ENCODE measurements at places on chromosomes 6 and 20.

- DNase-seq: no peak
These were observed 39.6 kb upstream of the PRELID3B start for GRCh38 chr20:59082077-59082740.

- no peak for DNase-seq
These were observed 14.4 kb upstream of the CST7 start for GRCh38 chr20:24934716-24935115.

GRCh38 chr6:6007366-6008088 lies 802 bp upstream of the NRN1 start:
- no peak for DNase-seq

- no peak for DNase-seq
These were observed 89.0 kb downstream of the CDS2 start for GRCh38 chr20:5215672-5216304.

DNA sequence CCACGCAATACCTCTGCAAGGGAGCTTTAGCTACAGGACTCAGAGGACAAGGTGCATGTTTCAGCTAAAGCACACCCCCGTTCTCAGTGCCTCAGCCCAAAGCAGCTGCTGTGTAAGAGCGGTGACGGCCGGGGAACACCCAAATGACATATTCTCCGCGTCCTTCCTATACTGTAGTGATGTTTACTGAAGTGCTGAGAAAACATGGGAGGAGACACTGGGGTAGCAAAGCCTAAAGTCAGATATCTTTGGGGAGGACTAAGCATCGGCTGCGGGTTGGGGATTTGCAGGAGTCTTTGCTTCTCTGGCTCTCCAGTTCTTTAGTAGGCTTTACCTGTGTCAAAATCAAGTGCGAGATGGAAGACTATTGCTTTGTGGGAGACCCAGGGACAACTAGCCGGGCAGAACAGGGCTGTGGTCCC lies 1.7 kb downstream of the SLC22A23 start:
- peak; percentile 61 for DNase-seq

- no peak for DNase-seq
These were observed 27.6 kb upstream of the FRMD1 start for GRCh38 chr6:168106633-168107005.

Data from activated naive CD4-positive, alpha-beta T cell treated with anti-CD3 and anti-CD28 coated beads, Interleukin-2, amount 50 U/mL, for 16 hours (primary cell).